ENCODE measurements at places on chromosomes 7 and 10.

GRCh38 chr10:92839191-92840085 is 8.9 kb upstream of the EXOC6 start:
- H3K4me1 ChIP-seq = peaks cover 3% of the 10 kb centered on the region
- H3K4me3 ChIP-seq = no peak overlapping the region
- no peaks in the 10 kb centered on the region for H3K36me3 ChIP-seq
- H3K27me3 ChIP-seq = no peaks in the 10 kb centered on the region
- no peak overlapping the region for H3K27ac ChIP-seq
- peak; percentile 82 for DNase-seq

DNA sequence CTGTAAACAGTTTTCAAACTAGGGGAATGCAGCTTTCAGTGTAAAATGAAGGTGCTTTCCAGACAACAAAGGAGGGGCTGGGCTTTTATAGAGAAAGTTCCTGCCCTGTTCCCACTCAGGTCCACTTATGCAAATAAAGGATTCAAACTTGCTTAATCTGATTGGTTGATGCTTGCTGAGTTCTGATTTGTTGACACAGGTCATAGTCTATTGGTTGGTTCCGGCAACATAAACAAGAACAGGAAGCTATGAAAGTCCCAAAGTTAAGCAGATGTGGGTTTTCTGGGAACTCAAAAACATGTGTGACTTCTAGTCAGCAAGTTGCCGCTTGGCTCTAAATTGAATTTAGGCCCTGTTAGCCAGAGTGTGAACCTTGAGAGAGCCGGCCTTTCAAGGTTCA is 194.2 kb upstream of the SVIL start:
- no peak overlapping the region for H3K4me3 ChIP-seq
- H3K27ac ChIP-seq = no peak overlapping the region
- H3K4me1 ChIP-seq = no peaks in the 10 kb centered on the region
- DNase-seq = no peak

DNA sequence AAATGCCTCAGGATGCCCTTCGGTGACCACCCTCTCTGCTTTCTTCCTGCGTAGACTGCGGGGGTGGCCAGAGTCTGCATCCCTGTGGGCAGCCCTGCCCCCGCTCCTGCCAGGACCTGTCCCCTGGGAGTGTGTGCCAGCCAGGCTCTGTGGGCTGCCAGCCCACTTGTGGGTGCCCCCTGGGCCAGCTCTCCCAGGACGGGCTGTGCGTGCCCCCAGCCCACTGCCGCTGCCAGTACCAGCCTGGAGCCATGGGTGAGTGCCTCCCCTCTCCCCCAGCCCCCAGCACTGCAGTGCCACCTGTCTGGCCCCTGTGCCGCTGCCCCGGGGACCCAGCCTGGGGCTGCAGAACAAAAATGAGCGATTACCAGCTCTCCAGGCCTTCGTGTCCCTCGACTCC is 23.1 kb upstream of the ZNF862 start:
- H3K4me1 ChIP-seq = no peaks in the 10 kb centered on the region
- no peak overlapping the region for H3K27ac ChIP-seq
- H3K36me3 ChIP-seq = no peaks in the 10 kb centered on the region
- DNase-seq = no peak
- no peaks in the 10 kb centered on the region for H3K27me3 ChIP-seq

DNA sequence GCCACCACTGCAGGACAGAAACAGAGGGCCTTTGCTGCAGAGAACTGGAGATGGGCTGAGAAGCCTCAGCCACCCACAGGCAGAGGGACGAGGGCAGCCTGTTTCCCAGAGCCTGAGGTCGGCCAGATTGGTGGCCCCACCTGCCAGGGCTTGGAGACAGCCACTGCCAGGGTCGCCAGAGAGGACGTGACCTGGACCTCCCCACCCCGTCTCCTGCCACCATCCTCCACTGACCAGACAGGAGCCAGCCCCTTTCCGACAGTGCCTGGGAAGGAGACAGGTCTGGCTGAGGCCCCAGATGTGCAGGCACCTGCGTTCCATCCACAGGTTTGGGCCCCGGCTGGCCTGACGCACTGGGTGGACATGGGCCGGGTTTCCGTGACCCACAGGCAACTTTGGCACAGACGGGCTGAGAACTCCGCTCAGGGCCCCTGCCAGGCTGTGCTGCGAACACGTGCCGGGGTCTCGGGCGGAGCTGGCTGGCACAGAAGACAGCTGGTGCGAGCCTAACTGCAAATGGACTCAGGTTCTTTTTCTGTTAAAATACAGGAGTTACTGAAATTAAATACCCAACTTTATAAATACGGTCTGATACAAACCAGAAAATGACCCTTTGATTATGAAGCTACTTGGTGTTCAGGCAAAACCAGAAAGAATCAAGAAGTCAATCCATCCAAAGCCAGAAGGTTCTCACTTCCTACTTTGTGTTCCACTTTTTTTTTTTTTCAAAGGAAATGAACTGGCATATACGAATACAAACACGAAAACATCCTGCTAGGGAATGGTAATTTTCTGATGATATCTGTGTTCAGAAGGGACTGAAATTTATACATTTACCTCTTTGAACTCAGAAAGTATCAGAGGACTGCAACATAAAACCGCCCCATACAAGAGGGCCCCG is 6.9 kb downstream of the COX19 start:
- DNase-seq = no peak
- no peak overlapping the region for H3K27ac ChIP-seq
- H3K27me3 ChIP-seq = no peaks in the 10 kb centered on the region
- peaks cover 52% of the 10 kb centered on the region for H3K36me3 ChIP-seq

DNA sequence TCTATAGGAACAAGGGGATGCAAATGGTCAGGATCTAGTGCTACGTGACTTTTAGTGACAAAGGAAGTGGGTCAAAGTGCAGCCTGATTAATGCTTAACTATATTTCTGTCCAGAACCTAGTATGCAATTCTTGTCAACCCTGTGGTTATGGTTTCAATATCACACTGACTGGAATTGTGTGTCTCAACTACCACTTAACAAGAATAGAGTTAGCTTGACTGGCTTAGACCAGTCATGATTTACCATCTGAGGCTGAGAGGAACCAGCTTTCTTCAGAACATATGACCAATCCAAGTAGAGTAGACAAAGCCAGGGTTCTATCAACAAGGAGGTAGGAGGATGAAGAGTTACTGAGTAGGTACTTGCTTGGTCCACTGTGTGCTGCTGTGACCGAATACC is 54.4 kb downstream of the MYPN start:
- H3K4me3 ChIP-seq = no peak overlapping the region
- no peaks in the 10 kb centered on the region for H3K4me1 ChIP-seq
- no peak for DNase-seq

DNA sequence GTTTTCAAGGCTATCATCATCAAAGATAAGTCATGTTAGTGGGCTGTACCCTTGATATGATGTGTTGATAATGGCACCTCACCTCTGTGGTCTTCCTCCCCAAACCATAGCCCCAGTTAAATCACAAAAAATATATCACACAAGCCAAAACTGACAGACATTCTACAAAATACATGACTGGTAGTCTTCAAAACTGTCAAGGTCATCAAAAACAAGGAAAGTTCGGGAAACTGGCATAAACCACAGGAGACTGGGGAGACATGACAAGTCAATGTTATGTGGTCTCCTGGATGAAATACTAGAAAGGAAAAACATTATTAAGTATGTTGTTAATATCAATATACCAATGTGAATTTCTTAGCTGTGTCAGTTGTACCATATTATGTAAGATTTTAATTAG is 279.5 kb upstream of the FZD1 start:
- no peaks in the 10 kb centered on the region for H3K4me1 ChIP-seq
- H3K27ac ChIP-seq = no peak overlapping the region
- H3K36me3 ChIP-seq = peaks cover 14% of the 10 kb centered on the region
- H3K4me3 ChIP-seq = no peak overlapping the region

- no peaks in the 10 kb centered on the region for H3K4me1 ChIP-seq
- no peak overlapping the region for H3K27ac ChIP-seq
- no peaks in the 10 kb centered on the region for H3K27me3 ChIP-seq
- H3K4me3 ChIP-seq = no peak overlapping the region
- DNase-seq = no peak
These were observed 141.9 kb upstream of the RHEB start for GRCh38 chr7:151661587-151661986.

GRCh38 chr7:43572516-43573049 is 10.3 kb upstream of the STK17A start:
- H3K36me3 ChIP-seq = no peaks in the 10 kb centered on the region
- no peak for DNase-seq
- H3K4me3 ChIP-seq = no peak overlapping the region
- H3K4me1 ChIP-seq = peaks cover 4% of the 10 kb centered on the region
- H3K27me3 ChIP-seq = no peaks in the 10 kb centered on the region

DNA sequence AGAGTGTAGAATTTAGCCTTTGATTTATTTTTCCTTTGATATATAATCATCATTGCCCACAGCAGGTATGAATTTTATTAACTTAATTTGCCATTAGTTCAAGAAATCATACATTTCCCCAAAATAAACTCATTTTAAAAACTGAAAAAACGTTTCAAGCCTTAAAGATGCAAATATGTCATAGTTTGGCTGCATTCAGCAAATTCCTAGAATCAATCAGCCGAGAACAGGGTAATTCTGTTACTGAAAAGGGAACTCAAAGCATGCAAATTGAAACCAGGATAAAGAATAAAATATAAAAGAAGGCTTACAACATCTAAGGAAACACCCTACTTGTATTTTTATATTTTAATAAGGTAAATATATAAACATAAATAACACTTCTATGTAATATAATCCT is 233.8 kb upstream of the PRKCQ start:
- H3K36me3 ChIP-seq = peaks cover 29% of the 10 kb centered on the region
- H3K4me3 ChIP-seq = no peak overlapping the region
- no peak overlapping the region for H3K27ac ChIP-seq
- no peaks in the 10 kb centered on the region for H3K27me3 ChIP-seq
- DNase-seq = no peak
- peaks cover 7% of the 10 kb centered on the region for H3K4me1 ChIP-seq

GRCh38 chr10:26157734-26158133 is 58.8 kb upstream of the GAD2 start:
- H3K36me3 ChIP-seq = no peaks in the 10 kb centered on the region
- no peaks in the 10 kb centered on the region for H3K27me3 ChIP-seq
- DNase-seq = no peak
- peaks cover 3% of the 10 kb centered on the region for H3K4me1 ChIP-seq

- H3K36me3 ChIP-seq = no peaks in the 10 kb centered on the region
- no peaks in the 10 kb centered on the region for H3K27me3 ChIP-seq
- DNase-seq = no peak
These were observed 148.8 kb downstream of the SNX10 start for GRCh38 chr7:26440233-26441001.

GRCh38 chr10:109929501-109930219 is 6.3 kb upstream of the XPNPEP1 start:
- no peaks in the 10 kb centered on the region for H3K36me3 ChIP-seq
- DNase-seq = no peak
- H3K27me3 ChIP-seq = 0 out of 2 replicates have a peak, but pooled peaks cover 2% of the 10 kb centered on the region
- no peak overlapping the region for H3K4me3 ChIP-seq

DNA sequence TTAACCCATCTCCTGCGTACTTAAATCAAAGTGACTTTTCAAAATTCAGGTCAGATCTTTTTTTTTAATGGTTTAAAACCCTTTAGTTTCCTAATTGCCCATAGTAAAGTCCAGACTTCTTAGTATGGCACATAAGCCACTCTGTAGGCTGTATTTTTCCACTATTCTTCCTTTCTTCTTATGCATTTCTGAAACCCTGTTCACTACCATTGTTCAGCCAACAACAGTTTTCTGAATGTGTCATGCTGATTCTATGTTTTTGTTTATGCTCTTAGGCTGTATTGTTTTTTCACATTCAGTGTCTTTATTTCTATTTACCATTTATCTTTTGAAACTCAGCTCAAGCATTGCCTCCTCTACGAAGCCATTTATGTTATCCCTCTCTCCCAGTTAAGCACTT is 26.7 kb downstream of the CCSER2 start:
- H3K27me3 ChIP-seq = no peaks in the 10 kb centered on the region
- no peaks in the 10 kb centered on the region for H3K36me3 ChIP-seq
- H3K4me1 ChIP-seq = peaks cover 2% of the 10 kb centered on the region
- no peak for DNase-seq

GRCh38 chr10:55098452-55098851 is 297.4 kb upstream of the PCDH15 start:
- H3K36me3 ChIP-seq = no peaks in the 10 kb centered on the region
- H3K4me1 ChIP-seq = no peaks in the 10 kb centered on the region
- no peaks in the 10 kb centered on the region for H3K27me3 ChIP-seq
- H3K4me3 ChIP-seq = no peak overlapping the region

GRCh38 chr10:97740613-97741012 is 3.7 kb downstream of the ZFYVE27 start:
- peaks cover 10% of the 10 kb centered on the region for H3K27me3 ChIP-seq
- no peak overlapping the region for H3K4me3 ChIP-seq
- no peak for DNase-seq

DNA sequence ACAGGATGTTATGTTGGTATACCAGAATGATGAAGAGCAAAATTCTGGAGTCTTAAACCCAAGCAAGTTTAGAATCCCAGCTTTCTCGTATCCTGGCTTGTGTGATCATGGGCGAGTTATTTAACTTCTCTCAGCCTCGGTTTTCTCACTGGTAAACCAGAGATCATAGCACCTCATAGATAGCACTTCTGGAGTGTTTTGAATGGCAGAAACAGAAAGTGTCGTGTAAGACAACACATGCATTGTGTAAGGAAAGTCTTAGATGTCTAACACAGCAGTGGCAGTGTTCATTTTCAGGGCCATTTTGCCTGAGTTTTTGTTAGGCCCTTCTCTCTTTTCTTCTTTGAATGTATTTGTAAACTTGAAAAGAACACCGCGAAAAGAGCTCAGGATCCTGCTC is 465.1 kb downstream of the AUTS2 start:
- no peaks in the 10 kb centered on the region for H3K36me3 ChIP-seq
- DNase-seq = no peak
- no peak overlapping the region for H3K27ac ChIP-seq
- H3K27me3 ChIP-seq = no peaks in the 10 kb centered on the region

GRCh38 chr10:123269017-123269552 is 114.9 kb downstream of the BUB3 start:
- H3K4me1 ChIP-seq = no peaks in the 10 kb centered on the region
- H3K36me3 ChIP-seq = no peaks in the 10 kb centered on the region
- no peaks in the 10 kb centered on the region for H3K27me3 ChIP-seq
- DNase-seq = no peak
- H3K4me3 ChIP-seq = no peak overlapping the region

DNA sequence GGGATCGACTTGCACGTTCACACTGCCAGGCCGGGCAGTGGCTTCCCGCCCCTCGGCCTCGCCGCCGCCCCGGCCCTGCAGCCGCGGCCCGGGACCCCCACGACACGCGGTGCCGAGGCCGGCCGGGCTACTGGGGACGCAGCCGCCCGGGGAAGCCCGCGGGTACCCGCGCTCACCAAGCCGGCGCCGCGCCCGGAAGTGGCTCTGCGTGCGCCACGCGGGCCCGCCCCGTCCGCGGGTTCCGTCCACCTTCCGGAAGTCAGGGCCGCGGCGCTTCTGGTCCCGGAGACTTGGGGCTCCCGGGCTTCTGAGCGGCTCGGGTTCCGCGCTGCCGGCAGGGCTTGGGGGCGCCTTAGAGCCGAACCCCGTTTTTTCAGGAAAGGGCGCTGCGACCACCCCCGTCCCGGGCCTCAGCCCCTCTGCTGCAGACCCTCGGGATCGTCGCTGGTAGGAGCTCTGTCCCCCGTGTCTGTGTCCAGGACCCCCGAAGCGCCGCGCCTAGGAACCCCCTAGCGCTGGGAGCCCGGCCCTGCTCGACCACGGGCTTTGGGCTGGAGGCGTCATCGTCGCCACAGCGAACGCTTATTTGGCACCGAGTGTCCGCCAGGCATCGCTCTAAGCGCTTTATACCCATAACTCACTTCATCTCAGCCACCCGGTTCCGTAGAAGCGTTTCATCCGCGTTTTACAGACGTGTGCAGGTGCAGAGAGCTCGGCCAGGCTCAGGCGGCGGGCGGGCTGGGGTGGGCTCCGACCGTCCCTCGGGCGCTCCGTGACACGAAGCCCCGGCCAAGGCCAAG is at the start of gene PSMG3:
Gene PSMG3, minus strand, starts transcription at position 200 of the 800 bp plus-strand sequence. CDS start 693 bp downstream, outside the sequence.
- no peaks in the 10 kb centered on the region for H3K27me3 ChIP-seq
- peaks cover 8% of the 10 kb centered on the region for H3K36me3 ChIP-seq
- peak; percentile 75 for DNase-seq
- H3K4me3 ChIP-seq = peak within 1 kb of the TSS; percentile 82
- H3K27ac ChIP-seq = no peak within 1 kb of the TSS
